ENCODE measurements at places on chromosomes 7 and 10.
A peak's percentile ranks its signal among the peaks of the same experiment; 100 is the strongest.

DNA sequence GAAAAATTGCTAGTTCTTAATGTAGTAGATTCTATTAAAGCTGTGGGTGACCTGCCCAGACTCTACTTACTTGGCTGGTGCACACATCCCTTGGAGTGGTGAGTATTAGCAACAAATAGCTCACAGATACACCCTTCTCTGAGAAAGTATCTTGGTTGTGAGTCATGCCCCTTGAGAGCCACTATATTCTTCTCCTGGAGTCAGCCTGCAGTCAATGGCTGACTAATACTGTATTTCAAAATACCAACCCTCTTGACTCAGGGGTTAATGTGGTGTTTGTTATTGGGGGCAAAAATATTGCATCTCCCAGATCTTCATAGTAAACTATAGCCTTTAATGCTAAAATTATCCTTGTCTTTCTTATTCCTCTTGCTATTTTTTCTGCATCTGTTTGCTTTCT, 354.9 kb downstream of the BMPER start:
- DNase-seq = peak; percentile 90

GRCh38 chr7:135320268-135320667, 86.6 kb downstream of the STRA8 start:
- DNase-seq = peak; percentile 23

DNA sequence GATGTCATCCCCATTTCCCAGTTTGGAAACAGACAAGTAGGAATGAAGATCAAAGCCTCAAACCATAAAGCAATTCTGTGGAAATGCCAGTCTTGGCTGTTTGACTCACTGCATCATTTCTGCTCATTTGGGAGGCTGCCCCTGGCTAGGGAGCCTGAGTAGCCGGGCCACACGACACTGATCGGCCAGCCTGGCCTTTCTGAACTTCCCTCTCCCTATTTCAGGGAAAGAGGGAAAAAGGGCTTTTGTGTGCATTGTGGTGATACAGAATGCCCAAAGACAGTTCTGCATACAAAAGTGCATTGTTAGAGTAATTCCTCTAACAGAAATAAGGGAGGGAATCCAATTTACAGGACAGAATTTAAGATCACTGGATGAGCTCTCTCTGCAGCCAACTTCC, 41.7 kb upstream of the OPALIN start:
- DNase-seq = no peak

DNA sequence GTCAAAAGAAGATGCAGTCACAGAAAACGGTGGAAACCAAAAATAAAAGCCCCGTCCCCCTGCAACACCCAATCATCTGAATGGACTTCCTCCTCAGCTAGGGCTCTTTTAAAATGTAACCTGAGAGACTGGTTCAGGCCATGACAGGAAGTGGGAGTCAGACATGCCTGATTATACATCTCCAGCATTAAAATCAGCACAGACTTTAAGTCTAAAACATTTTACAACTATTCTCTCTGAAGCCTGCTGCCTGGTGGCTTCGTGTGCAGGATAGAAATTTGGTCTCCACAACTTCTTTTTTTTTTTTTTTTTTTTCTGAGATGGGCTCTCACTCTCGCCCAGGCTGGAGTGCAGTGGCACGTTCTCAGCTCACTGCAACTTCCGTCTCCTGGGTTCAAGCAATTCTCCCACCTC, 30.3 kb downstream of the HACD1 start:
- no peak for DNase-seq

- DNase-seq = no peak
These were observed 100.1 kb upstream of the TMEM72 start for GRCh38 chr10:44811072-44811471.

GRCh38 chr10:108782411-108782810, 1140.9 kb downstream of the XPNPEP1 start:
- DNase-seq = no peak

DNA sequence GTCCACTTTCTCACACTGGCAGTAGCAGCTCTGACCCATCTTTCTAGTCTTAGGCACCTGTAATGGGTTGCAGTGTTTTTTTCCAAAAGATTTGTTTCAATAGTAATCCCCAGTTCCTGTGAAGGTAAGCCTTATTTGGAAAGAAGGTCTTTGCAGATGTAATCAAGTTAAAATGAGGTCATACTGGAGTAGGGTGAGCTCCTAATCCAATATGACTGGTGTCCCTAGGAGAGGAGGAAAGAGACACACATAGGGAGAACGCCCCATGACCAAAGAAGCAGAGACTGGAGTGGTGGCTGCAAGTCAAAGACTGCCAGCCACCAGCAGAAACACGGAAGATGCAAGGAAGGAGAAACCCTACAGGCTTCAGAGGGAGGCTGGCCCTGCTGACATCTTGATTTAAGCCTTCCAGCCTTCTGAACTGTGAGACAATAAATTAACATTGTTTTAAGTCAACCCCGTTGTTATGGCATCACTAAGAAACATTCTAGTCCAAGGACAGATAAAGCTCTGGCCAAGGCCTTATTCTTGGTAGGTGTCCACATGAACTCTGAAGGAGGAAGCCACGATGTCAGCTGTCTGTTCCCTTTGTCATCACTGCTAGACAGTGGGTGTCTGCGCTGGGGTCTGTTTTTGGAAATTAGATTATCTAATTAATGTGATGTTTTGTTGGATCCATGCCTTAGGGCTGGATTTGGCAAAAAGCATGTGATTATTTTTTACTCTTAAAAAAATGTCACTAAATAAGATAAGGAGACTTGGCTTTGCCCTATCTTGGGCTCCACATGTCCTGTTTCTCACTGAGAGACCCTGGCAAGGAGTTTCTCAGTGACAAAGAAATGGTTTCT, 214.9 kb downstream of the KCNMA1 start:
- no peak for DNase-seq

DNA sequence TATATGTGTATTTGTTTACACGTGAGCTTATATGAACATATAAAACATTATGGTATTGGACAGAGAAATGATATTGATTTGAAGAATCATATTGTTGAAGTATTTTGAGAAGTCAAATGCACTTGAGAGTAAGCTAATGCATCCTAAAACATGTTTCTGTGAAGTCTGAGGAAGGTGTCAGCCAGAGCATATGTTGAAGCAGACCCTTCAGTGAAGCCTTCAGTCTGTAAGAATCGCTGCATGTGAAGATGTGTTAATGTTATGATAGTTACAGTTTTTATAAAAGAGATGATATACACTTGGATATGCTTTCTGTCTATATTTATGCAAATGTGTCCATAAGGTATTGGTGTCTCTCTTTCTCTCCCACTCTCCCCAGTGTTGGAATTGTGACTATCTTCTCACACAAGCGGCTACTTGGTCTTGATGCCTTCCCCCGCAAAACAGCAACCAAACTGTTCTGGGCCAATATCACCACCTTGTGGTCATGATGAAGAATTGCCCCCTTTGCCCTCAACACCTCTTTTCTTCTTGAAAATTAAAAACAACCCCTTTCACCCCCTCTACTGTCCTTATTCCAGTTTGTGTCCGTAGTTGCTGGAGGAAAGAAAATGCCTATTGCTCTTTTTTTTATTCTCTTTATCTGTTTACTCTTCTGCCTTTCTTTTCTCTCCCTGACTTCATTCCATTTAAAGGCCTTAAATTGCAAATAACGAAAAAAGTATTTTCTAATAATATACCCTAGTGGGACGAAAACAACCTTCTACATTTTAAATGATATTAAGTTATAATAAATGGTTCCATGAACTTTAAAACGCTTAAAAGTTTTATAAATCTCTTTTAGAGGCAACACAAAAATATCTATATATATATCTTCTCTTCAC, 64.9 kb downstream of the IKZF1 start:
- no peak for DNase-seq

- DNase-seq = no peak
These were observed 89.1 kb downstream of the CNOT4 start for GRCh38 chr7:135420786-135421185.

DNA sequence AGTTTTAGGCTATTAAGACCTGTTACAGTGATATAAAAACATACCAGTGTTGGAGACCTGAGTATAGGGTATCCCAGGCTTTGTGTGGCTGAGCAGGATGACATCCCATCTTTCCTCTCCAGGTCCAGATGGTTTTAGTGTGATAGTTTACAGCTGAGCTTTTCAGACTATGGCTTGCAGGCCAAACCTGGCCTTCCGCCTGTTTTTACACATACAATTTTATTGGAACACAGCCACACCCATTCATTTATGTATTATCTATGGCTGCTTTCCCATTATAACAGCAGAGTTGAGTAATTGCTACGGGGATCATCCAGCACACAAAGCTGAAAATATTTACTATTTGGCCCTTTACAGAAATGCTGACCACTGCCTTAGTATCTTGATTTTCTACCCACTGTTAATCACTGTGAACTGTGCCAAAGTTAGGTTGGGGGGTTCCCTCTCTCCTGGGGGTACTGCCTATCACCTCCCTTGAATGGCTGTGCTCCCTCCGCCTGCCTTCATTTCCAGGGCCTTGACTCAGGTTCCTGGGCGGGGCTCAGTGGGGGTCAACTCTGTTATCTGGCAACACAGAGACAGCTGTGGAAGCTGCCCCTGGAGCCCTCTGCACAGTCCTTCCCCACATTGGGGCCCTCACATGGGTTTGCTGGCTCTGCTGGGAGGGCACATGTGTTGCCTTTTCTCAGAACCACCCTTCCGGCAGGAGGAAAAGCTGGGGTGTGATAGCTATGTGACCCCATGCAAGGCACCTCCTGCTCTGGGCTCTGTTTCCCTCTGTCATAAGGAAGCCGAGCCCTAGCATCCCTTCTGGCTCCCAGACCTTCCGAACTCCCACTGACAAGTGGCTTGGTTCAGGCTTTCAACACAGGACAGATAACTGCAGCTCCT, 40.3 kb upstream of the SH2D4B start:
- peak; percentile 53 for DNase-seq

GRCh38 chr10:50674469-50675254, 50.9 kb upstream of the SGMS1 start:
- no peak for DNase-seq

DNA sequence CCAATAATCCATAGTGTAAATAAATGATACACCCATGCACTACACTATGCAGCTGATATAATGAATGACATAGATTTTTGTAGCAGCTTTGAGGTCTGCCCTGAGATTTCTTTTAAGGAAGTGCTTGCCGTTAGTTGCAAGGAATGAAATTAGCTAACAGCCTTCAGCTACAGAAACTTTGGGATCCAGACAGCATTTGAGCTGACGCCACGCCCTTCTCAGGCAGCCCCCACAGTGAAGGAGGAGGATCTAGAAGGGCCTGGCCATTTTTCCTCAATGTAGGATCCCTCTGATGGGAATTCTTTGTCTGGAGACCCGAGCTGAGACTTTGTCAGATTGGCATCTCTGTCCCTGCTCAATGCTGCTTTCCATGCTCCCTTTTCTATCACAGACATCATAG, 6.1 kb upstream of the PDK4 start:
- DNase-seq = no peak

- DNase-seq = peak; percentile 31
These were observed 51.4 kb downstream of the BTAF1 start for GRCh38 chr10:91974960-91975359.

DNA sequence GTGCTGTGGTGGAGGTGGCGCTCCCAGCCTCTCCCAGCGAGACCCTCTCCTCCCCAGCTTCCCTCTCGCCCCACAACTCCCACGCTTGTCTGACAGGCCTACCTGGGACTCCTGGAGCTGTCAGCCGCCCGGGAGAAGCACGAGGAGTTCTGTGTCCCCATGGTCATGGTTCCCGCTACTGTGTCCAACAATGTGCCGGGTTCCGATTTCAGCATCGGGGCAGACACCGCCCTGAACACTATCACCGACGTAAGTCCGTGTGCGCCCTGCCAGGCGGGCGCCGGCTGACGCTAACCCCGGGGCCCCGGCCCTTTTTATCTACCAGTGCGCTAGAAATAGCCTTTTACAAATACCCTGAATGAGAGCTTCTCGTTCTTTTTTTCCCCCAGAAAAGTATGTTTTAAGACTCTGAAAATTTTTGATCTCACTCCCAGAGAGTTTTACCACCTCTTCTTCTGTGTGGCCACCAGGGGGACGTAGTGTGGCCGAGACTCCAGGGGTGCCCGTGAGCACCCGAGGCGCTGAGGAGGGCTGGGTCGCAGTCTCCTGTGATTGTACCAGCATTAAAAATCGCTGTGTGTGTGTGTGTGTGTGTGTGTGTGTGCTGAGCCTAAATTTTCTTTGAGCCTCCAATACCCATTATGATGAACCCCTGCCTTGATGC, 52.6 kb downstream of the PFKP start:
- no peak for DNase-seq

- DNase-seq = no peak
These were observed 661.8 kb upstream of the MBL2 start for GRCh38 chr10:53434413-53434812.

GRCh38 chr7:19401461-19401860, 256.2 kb upstream of the FERD3L start:
- DNase-seq = no peak

- DNase-seq = no peak
These were observed 25.2 kb upstream of the PLCE1 start for GRCh38 chr10:93968540-93968945.

DNA sequence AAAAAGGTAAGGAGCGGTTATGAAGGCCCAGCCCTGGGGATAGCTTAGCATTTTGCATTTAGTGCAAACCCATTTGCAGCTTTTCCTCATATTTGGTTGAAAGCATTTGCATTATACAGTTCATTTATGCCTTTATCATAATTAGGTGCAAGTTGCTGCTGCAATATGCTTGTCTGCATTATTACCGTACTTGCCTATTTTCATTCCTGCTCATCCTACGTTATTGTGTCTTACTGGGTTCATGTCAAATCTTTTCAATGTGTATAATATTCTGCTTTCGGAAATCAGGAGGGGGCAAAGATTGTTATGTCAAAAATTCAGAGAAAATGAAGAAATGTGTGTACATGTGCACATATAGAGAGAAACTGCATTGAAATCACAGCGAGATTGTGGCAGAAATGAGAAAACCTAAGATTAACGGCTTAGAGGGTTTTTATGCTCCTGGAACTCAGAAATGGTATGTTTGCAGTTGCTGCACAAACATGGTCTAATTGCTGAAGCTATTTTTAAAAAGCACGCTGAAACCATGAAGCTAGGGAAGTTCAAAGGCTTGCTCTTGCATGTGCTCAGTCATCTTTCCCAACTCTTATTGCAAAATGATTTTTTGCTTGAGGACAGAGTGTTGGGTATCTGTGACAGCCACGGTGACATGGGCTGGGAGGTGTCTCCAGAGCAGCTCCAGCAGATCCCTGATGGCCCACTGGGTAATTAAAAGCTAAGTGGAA, 613.2 kb downstream of the SDK1 start:
- no peak for DNase-seq

DNA sequence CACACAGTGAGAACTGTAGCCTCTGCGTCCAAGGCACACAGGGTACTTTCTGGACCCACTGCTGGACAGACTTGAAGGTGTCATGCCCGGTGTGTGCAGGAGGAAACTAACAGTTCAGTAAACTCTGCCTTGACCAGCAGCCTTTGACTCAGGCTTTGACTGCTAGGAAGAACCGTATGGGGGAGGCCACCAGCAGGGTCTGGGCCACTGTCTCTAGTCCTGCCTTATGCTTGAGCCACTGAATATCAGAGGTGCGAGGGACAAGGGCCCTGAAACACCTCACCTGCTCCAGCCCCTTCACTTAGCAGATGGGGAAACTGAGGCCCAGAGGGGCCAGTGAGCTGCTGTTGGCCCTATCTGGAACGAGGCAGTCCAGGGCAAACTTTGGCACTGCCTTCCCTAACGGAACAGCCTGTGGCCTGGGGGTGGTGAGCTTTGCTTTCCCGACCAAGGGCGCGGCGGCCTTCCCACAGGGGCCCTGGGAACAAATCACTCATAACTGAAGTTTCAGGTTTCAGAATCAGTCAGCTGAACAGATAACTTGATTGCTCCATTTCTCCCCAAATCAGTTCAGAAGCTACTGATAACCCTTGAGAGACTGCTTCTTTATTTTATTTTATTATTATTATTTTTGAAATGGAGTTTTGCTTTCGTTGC, 130.0 kb downstream of the FAM53B start:
- DNase-seq = no peak

Measured in fibroblast of skin of left quadriceps (primary cell).